ENCODE measurements at places on chromosomes 3 and 15.

- DNase-seq: no peak
These were observed 78.8 kb downstream of the FBN1 start for GRCh38 chr15:48566668-48567067.

DNA sequence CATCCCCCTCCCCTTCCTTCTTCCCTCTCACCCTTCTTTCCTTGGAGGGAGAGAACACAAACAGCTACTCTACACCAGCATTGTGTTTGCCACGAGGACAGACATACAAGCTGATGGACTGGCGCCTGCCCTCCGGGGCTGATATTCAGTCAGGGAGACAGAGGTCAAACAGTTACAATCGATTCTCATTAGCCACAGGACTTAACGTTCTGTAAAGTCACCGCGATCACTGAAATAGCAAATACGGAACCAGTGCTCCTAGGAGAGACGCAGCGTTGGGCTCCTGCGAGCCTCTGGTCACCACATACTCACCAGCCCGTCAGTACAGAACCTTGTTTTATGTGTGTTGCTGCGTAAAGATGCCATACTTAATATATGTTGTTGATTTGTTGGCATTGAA lies 108.8 kb downstream of the LRRK1 start:
- no peak for DNase-seq

DNA sequence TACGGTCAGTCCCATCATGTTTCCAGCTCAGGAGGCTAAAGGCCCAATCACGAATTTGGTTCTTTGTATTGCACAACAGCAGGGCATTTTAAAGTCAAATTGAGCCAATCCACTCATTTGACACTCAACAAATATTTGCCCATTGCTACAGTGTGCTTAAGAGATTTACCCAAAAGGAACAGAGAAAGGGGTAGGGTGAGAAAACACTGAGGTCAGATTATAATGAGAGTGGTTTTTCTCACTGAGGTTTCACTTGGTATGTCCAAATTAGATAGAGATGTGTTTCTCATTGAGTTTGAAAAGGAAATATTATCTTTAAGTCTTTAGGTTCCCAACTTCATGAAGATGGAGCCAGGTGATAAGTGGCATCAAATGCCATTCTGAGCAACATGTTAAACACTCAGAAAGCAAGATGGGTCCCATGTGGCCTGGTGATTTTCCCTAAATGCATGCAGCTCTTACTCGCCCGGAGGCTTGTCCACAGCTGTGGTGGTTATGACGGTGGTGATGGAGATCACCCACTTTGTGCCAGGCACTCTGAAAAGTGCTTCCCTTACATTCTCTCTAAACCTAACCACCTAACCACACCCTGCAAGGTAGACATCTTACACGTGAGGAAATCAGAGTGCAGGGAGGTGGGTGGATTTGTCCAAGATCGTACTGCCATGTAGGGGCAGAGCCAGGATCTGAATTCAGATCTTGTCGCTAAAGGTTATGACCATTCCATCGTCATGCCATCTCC lies 31.2 kb upstream of the USP3 start:
- no peak for DNase-seq

DNA sequence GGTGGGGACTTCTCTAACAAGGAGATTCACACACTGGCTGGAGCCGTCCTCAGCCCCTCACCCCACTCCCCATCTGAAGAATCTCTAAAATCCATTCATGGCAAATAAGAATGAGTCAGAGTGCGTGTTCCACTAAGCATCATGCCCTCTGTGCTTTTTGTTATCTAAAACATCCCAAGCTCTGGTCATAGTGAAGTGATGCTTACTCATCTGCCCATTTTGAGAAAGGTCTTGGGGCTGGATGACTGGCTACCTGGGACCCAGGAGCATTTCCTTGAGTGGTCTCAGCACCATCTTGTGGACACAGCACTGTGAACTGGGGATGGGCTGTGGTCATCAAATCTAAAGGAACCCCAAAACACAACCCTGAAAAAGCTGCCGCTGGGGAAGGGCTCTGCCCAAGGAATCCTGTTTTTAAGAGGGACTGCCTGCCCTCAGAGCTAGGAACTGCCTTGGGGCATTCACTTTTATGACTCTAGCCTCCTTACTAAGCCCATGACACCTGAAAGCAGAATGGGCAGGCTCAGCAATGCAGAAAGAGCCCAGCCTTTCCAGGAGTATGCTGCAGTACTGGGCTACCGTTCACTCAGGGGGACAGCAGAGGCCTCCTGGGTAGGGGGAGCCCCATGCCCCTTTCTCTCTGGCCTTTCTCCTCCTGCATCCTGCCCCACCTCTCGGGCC lies 53.5 kb downstream of the ZBTB38 start:
- DNase-seq: no peak

DNA sequence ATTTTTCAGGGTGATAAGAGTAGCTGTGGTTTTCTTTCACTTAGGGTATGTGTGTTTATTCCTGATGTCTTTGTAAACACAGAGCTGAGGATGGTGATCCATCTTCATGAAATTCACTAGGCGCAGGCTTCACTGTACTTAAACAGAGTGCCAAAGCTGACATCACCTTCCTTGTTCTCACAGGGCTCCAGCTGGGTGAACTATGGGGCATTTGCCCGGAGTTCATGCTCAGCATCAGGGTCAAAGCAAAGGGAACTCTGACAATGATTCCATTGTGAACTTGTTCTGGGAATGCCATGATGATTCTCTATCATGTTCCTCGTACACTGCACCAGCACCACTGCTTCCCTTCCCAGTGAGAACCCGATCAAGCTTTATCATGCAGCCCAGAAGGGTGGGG lies 184.8 kb upstream of the P2RY1 start:
- no peak for DNase-seq

GRCh38 chr15:56243163-56244037 lies at the start of gene RFX7:
Gene RFX7 (minus strand): TSS chr15:56243879. CDS start chr15:56243285, 594 bp downstream.
- DNase-seq: peak; percentile 64

DNA sequence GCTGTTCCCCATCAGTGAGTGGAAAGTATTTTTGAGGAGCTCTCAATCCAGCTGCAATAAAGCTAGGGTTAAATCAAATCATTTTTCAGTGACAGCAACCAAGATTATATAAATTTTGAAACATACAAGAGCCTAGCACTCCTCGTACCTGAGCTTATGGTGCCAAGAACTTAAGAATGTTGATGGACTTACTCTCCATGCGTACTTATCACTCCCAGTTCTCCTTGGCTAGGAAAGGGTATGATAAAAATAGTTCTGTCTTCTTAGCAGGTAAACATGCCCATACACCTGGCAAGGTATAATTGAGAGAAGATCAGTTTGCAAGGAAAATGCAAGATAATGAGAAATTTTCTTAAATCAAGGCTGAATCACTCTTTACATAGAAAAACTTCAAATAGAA lies 64.5 kb upstream of the SEMA6D start:
- DNase-seq: no peak

DNA sequence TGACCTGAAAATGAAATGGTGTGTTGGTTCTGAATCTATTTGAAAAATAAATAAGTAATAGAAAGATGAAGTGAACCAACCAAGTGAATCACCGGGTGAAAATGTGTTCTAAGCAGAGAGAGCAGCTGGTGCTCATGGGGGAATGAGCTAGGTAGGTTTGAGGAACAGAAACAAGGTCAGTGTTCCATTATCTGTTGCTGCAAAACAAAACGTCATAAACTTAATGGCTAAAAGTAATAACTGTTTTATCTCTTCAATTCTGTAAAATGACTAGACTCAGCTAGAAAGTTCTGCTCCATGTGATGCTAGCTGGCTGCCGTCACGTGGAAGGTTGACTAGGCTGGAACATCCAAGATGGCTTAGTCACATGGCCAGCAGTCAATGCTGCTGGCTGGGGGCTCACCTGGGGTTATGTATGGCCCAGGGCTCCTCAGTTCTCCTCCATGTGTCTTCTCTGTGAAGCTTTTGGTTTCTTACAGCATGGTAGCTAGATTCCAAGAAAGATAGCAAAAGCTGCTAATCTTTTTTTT lies 13.3 kb upstream of the SH3BP5 start:
- DNase-seq: peak; percentile 48

GRCh38 chr3:126293370-126294082 lies 63.7 kb downstream of the KLF15 start:
- DNase-seq: no peak

DNA sequence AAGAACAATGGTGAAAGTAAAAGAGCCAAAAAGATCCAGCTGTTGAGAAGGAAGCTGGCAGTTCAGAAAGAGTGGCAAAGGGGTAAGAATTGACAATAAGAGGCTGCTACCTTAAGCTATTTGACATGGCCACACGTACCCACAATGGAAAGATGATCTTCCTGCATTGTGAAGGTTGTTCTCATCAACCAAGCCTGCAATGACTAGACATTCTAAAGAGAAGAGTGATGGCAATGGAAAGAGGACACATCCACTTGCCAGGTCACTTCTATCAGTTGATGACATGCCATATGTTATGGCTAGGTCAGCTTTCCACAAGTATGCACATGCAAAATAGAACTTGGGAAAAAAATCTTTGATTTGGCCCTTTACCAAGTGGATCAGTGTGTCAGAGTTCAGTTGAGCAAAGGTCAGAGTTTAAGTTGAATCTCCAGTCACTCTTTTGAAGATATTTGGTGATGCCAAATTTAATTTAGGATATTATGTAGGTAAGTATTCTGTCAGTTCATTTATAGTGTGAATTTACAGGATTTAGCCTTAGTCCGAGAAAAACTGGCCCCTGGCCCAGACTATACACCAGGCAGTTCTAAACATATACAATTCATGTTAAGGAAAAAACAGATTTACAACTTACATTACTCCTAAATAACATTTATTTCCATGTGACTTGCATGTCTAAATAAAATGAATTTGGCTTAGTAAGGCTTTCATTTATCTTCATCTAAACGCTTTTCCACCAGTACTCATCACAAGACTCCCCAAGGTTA lies 104.9 kb upstream of the FLNB start:
- no peak for DNase-seq

DNA sequence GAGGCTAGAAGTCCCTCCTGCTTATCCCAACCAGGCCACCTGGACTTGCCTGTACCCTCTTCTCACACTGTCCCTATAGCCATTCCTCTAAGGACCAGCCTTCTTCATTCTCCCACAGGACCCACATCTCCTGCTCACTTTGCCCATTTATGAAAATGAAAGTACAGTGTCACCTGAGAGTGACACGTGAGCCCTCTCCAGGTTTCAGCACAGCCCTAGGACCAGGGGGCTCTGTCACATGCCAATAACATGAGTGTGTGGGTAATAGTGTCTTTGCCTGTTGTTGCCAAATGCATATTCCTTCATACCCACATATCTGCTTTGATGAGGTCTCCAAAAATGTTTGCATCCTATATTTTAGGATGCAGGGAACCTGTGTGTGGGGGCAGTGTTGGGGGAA lies 42.3 kb upstream of the TNFAIP8L3 start:
- DNase-seq: no peak

- peak; percentile 63 for DNase-seq
These were observed 39.9 kb upstream of the TNFSF10 start for GRCh38 chr3:172562871-172563865.
